Endothelial cell (in vitro differentiated cells): ENCODE measurements at places on chromosomes 12 and 14. TPM values are rescaled to one million over a fixed set of nuclear protein-coding genes. Genes with fewer than 3 reads are reported as not detected.

Gene TAS2R19
- total RNA-seq: 3.4 TPM

Gene TBX5
- 0.38 TPM for total RNA-seq

Gene SLC2A13
- 15.8 TPM for total RNA-seq

Gene LIN7A
- 34.0 TPM for total RNA-seq

Gene SMCO2
- 0.46 TPM for total RNA-seq

Gene SPIC
- total RNA-seq: not detected

Gene IAPP
- total RNA-seq: not detected

Gene GLIPR1
- total RNA-seq: 0.38 TPM

Gene FOXA1
- 5.2 TPM for total RNA-seq

Gene GYS2
- 0.08 TPM for total RNA-seq

- H3K4me3 ChIP-seq: no peak overlapping the region
- DNase-seq: no peak
- H3K27me3 ChIP-seq: no peaks in the 10 kb centered on the region
Measured at GRCh38 chr14:92866901-92867865, 55.8 kb upstream of the CHGA start.

GRCh38 chr12:14979468-14979867, 6.6 kb downstream of the PDE6H start:
- no peak for DNase-seq
- no peaks in the 10 kb centered on the region for H3K27me3 ChIP-seq
- no peak overlapping the region for H3K27ac ChIP-seq
- peaks cover 6% of the 10 kb centered on the region for H3K4me1 ChIP-seq
- no peak overlapping the region for H3K4me3 ChIP-seq
- no peaks in the 10 kb centered on the region for H3K36me3 ChIP-seq

- no peaks in the 10 kb centered on the region for H3K36me3 ChIP-seq
- H3K27ac ChIP-seq: no peak overlapping the region
- H3K27me3 ChIP-seq: no peaks in the 10 kb centered on the region
- DNase-seq: no peak
- no peak overlapping the region for H3K4me3 ChIP-seq
- H3K4me1 ChIP-seq: no peaks in the 10 kb centered on the region
Measured at GRCh38 chr12:16238661-16239060, 38.8 kb downstream of the SLC15A5 start.

- H3K4me1 ChIP-seq: peaks cover 49% of the 10 kb centered on the region
- no peak for DNase-seq
- H3K4me3 ChIP-seq: peak overlapping the region; percentile 2
- H3K27me3 ChIP-seq: peaks cover 3% of the 10 kb centered on the region
- peak overlapping the region; percentile 80 for H3K27ac ChIP-seq
- H3K36me3 ChIP-seq: peaks cover 45% of the 10 kb centered on the region
Measured at GRCh38 chr12:14422516-14423230, 57.2 kb downstream of the ATF7IP start.

DNA sequence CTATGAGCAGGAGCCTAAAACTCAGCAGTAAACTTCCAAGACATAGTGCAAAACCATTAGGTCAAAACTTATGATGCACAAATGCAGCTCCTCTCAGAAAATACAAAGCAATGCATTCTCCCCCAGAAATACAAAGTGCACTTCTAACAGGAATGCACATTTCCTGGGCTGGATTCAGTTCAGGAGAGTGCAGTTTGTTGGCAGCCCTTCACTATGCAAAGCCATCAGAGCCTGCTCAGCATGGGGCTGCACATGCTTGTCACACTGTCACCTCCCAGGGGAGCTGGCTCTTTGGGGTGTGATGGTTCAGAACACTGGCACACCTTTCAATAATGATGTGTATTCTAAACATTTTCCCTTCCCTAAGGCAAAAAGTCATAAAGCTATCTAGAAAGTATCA, 110.4 kb downstream of the KCNK10 start:
- H3K4me3 ChIP-seq: no peak overlapping the region
- no peaks in the 10 kb centered on the region for H3K36me3 ChIP-seq
- H3K4me1 ChIP-seq: no peaks in the 10 kb centered on the region

DNA sequence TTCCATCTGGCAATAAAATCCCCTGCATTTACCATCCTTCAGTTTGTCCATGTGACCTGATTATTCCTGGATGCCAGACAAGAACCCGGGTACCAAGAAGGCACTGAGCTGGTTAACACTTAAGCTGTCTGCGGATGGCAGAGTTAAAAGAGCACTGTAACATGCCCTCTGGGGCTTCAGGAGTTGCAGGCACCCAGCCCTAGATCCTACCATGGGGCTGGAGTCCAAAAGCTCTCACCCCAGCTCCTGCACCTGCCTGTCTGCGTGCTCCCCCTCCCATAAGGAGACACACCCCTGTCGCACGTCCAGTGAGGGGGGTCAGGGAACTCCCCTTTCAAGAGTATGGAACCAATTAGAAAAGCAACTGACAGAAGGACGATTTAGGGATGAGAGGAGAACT, 14.6 kb upstream of the FBXO34 start:
- no peak overlapping the region for H3K27ac ChIP-seq
- no peaks in the 10 kb centered on the region for H3K4me1 ChIP-seq
- no peaks in the 10 kb centered on the region for H3K36me3 ChIP-seq
- H3K4me3 ChIP-seq: no peak overlapping the region

GRCh38 chr12:64053117-64053516, 169.0 kb downstream of the KICS2 start:
- no peak overlapping the region for H3K27ac ChIP-seq
- H3K36me3 ChIP-seq: peaks cover 37% of the 10 kb centered on the region
- DNase-seq: no peak
- H3K4me1 ChIP-seq: peaks cover 11% of the 10 kb centered on the region
- peaks cover 1% of the 10 kb centered on the region for H3K27me3 ChIP-seq

- no peaks in the 10 kb centered on the region for H3K4me1 ChIP-seq
- no peak overlapping the region for H3K27ac ChIP-seq
- no peak overlapping the region for H3K4me3 ChIP-seq
- peaks cover 5% of the 10 kb centered on the region for H3K36me3 ChIP-seq
- H3K27me3 ChIP-seq: peaks cover 6% of the 10 kb centered on the region
- no peak for DNase-seq
Measured at GRCh38 chr12:104695453-104696148, 238.9 kb downstream of the CHST11 start.

GRCh38 chr12:97363693-97364092, 98.9 kb upstream of the RMST start:
- H3K27me3 ChIP-seq: no peaks in the 10 kb centered on the region
- H3K4me1 ChIP-seq: no peaks in the 10 kb centered on the region
- no peak for DNase-seq
- no peak overlapping the region for H3K27ac ChIP-seq
- no peaks in the 10 kb centered on the region for H3K36me3 ChIP-seq

DNA sequence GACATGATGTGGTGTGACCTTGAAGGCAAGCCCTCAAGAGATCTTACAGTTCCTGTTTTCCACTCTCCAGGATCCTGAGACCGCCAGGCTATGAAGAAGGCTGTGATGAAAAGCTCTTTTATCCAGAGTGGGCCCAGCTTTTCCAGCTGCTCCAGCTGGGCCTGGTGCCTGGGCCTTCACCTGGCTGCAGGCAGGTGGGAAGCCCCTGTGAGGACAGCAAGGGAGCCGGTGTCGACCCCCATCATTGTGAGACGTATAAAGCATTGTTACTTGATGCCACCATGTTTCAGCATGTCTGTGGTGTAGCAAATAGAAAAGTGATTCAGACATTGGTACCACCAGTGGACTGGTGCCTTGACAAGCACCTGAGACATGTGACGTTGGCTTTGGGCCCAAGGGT, 190.2 kb downstream of the KIF26A start:
- DNase-seq: no peak
- peaks cover 3% of the 10 kb centered on the region for H3K27me3 ChIP-seq
- peaks cover 3% of the 10 kb centered on the region for H3K4me1 ChIP-seq
- H3K4me3 ChIP-seq: no peak overlapping the region

DNA sequence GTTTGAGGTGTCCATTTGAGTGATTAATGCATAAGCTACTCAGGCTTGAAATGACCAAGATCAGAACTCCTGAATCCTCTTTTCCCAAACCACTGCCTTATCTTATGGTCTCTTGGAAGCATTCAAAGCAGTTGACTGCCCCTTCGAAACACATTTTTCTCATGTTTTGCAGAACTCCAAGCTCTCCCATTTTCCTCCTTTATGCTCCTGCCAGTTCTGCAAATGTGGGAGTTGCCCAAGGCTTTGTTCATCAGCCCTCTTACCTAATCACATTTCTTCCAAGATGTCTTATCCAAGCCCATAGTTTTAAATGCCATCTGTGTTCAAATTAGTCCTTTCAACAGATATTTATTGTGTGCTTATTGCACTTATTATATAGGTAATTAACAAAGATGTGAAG, 1.8 kb upstream of the DNAAF2 start:
- peaks cover 19% of the 10 kb centered on the region for H3K27me3 ChIP-seq
- DNase-seq: no peak
- H3K27ac ChIP-seq: peak overlapping the region; percentile 16
- H3K4me3 ChIP-seq: peak overlapping the region; percentile 15
- peaks cover 17% of the 10 kb centered on the region for H3K36me3 ChIP-seq
- peaks cover 15% of the 10 kb centered on the region for H3K4me1 ChIP-seq
